ENCODE measurements at places on chromosomes 13 and 19. TPM values are rescaled to one million over a fixed set of nuclear protein-coding genes. Genes with fewer than 3 reads are reported as not detected.

Gene GRIN3B
- total RNA-seq = 0.10 TPM

Gene FLT3LG
- 76.3 TPM for total RNA-seq

Gene EDDM13
- total RNA-seq = not detected

Gene DLEU7
- not detected for total RNA-seq

Gene SGCG
- total RNA-seq = not detected

Gene AZU1
- not detected for total RNA-seq

Gene LILRA1
- not detected for total RNA-seq

Gene NR2F6
- total RNA-seq = 4.7 TPM

Gene CACNG8
- total RNA-seq = 0.02 TPM

Gene KLHL1
- total RNA-seq = not detected

Gene ANGPTL4
- total RNA-seq = 5.0 TPM

DNA sequence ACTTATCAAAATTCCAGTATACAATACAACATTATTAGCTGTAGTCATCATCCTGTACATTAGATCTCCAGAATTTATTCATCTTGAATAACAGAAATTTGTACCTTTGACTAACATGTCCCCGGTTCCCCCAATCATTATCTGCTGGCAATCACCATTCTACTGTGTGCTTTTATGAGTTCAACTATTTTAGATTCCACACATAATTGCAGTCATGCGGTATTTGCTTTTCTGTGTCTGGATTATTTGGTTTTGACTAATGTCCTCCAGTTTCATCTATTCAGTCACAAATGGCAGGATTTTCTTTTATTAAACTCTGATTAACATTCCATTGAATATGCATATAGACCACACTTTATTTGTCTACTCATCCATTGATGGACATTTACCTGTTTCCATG lies 530.7 kb upstream of the SLITRK1 start:
- DNase-seq = no peak

DNA sequence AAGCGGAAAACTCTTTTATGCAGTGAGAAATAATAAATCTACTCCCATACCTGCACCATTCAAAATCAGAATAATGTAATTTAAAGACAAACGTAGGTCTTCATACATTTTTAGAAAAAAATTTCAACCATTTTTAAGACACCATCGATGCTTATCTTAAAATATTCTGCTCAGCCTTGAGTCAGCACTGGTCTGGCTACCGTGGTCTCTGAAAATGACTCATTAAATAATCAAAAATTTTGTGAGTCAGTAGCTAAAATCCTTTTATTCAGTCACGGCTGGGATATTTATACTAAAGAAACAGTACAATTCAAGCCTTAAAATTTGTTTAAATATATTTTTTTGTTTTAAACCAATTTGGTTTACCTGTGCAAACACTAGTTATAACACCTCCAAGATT lies 2862.8 kb upstream of the PCDH20 start:
- DNase-seq = no peak

DNA sequence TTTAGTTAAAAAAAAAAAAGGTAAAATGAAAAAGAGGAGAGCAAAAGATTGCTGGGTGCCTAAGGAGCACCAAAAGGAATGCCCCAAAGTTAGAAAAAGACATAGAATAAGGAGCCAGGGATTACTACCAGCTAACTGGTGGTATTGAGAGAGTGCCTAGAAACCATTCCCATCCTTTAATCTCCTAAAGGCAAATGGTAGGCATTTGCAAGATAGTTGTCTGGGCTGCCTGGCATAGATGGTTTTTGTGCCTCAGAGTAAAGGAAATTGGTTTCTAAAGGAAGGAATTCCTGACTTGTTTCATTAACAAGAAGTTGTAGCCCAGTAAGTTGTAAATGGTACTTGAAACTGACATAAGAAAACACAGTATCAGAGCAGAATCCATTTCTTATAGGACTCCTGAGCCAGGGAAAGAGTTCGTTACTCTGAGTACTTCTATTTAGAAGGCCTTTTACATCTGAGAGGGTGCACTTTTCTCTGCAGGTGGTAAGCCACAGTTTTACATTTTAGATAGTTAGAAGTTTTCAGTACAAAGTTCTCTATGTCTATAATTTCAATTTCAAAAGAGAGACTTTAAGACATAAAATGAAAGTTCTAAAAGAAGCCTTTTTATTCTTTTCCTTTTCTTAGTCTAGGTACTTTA lies 92.6 kb downstream of the OLFM4 start:
- no peak for DNase-seq

- DNase-seq = no peak
Measured at GRCh38 chr13:76711550-76712182, 174.5 kb downstream of the KCTD12 start.

- peak; percentile 46 for DNase-seq
Measured at GRCh38 chr19:570937-571565, 1.3 kb upstream of the BSG start.

DNA sequence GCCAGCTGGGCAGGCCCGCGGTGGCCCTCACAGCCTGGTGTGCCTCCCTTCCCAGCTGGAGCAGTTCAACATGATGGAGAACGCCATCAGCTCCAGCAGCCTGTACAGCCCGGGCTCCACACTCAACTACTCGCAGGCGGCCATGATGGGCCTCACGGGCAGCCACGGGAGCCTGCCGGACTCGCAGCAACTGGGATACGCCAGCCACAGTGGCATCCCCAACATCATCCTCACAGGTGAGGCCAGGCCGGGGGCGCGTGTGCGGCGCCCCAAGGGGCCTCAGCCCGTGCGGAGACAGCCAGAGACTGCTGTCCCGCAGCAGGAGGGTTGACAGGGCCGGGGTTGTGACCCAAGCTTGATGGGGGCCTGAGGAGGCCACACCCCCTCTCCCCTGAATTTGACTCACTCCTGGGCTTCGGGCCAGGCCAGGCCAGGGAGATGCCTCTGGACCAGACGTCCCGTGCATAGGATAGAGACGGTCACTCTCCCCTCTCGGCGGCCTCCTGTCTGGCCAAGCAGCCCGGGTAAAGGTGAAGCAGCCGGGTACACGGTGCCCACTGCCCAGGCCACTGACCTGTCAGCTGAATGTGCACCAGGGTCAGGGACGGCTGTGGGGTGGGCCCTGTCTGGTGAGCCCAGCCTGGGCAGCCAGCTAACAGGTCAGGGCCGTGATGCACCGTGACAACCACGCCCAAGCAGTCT lies 15.4 kb downstream of the COMP start:
- DNase-seq = no peak

DNA sequence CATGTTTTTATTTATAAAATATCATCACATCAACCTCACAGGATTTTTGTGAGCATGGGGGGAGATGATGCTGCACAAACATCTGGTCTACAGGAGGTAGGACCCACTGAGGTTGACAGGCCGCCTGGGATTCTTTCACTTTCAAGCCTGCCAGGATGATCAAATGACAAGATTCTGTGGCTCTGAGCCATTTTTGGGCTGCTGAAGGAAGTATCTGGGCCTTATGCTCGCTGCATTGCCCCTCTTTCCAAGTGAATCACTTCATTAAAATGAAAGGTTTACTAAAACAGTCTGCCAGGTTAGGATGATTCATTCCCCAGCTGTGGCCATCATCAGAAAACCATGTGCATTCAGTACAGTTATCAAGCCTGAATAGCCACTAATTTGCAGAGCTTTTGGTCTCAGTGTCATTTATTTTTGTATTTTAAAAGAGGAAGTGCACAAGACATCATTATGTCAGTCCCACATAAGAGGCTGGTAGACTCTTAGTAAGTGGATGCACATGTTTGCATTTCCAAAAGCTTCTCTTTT lies 34.4 kb downstream of the STARD13 start:
- no peak for DNase-seq

GRCh38 chr19:33872445-33873320 lies 76.0 kb downstream of the KCTD15 start:
- no peak for DNase-seq

- no peak for DNase-seq
Measured at GRCh38 chr19:4586691-4587090, 27.2 kb upstream of the SEMA6B start.

GRCh38 chr13:59374691-59375090 lies 789.0 kb downstream of the DIAPH3 start:
- DNase-seq = no peak

- DNase-seq = no peak
Measured at GRCh38 chr19:13506471-13506820, at the start of gene CACNA1A. Gene CACNA1A, minus strand, starts transcription at chr19:13506479. Its CDS starts 255 bp downstream, at chr19:13506224.

- DNase-seq = peak; percentile 38
Measured at GRCh38 chr19:3029065-3029923, at the start of gene TLE2. Gene TLE2, minus strand, starts transcription at chr19:3029280. Its CDS starts 376 bp downstream, at chr19:3028904.

DNA sequence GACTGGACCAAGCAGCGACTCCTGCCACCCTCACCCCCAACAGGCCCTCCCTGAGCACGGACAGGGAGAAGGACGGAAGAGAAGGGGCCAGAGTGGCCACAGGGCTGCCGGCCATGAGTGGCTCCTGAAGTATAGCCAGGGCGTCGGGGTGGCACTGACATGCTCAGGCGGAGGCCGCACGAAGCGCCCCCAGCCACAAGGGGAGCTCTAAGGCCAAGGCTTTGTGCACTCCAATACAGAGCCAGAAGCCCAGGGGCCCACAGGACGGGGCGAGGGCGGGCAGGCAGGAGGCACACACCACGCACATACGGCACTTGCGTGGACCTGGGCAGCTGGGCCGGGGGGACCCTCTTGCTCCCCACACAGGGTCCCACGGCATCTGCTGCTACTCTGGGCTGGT lies 52.0 kb downstream of the KLF2 start:
- DNase-seq = peak; percentile 55

- no peak for DNase-seq
Measured at GRCh38 chr19:10896851-10897526, 25.6 kb downstream of the CARM1 start.

DNA sequence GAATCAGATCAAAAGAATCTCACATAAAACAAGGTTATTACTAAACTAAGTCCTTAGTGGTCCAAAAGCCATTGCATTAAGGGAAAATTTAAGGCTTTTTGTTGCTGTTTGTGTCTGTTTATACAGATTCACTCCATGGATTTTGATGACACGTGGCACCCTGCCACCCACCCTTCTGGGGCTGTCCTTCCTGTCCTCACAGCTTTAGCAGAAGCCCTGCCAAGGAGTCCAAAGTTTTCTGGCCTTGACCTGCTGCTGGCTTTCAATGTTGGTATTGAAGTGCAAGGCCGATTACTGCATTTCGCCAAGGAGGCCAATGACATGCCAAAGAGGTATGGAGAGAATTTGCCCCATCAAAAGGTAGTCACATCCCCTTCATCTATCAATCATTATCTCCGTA lies 6.9 kb downstream of the ACOD1 start:
- no peak for DNase-seq
